ENCODE measurements at places on chromosomes 16 and 17. TPM values are rescaled to one million over a fixed set of nuclear protein-coding genes. Genes with fewer than 3 reads are reported as not detected.

TBC1D3B gene
- 69.3 TPM for total RNA-seq

ACSM3 gene
- total RNA-seq = 9.4 TPM

TPSAB1 gene
- total RNA-seq = 130 TPM

COPZ2 gene
- total RNA-seq = 2.5 TPM

TEKT5 gene
- not detected for total RNA-seq

PPP1R1B gene
- 161 TPM for total RNA-seq
